ENCODE measurements at places on chromosomes 3 and 15.

DNA sequence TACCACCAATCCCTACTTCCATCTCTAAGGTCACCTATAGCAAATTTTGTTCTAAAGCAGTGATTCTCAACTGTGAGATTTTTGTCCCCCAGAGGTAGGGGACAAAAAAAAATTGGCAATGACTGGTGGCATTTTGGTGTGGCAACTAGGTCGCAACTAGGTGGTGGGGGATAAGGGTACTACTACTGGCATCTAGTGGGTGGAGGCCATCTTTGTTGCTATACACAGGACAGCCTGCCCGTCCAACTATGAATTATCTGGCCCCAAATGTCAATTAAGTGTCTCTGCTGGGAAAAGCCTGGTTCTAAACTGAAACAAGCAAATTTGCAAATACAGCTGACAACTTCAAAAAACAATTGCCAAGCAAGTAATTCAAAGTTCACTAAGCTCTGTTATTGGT is 1.4 kb downstream of the MTMR10 start:
- DNase-seq: no peak

GRCh38 chr3:127226946-127227842 is 34.3 kb downstream of the PRR23E start:
- DNase-seq: peak; percentile 1

GRCh38 chr3:24288496-24289236 is 206.0 kb downstream of the THRB start:
- DNase-seq: no peak

- DNase-seq: no peak
Observed at GRCh38 chr3:127442506-127442905, 148.0 kb downstream of the TPRA1 start.

GRCh38 chr3:173770796-173771573 is 373.4 kb downstream of the NLGN1 start:
- DNase-seq: no peak

DNA sequence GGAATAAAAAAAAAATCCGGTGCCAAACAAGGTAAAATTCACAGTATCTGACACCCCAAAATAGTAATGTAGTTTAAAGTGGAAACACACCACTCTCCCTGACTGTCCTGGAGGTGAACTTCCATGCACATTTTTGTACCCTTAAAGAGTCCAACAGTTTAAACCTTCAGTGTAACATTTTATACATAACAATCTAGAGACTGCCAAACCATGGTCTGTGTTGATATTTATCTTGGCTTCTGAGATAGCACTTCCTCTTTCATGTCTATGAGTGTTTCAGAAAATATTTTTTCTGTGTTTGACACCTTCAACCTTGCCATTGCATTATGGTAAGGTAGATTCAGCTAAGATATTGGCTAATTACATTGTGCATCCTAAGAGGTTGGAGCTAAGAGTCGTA is 13.9 kb downstream of the TMEM45A start:
- no peak for DNase-seq

DNA sequence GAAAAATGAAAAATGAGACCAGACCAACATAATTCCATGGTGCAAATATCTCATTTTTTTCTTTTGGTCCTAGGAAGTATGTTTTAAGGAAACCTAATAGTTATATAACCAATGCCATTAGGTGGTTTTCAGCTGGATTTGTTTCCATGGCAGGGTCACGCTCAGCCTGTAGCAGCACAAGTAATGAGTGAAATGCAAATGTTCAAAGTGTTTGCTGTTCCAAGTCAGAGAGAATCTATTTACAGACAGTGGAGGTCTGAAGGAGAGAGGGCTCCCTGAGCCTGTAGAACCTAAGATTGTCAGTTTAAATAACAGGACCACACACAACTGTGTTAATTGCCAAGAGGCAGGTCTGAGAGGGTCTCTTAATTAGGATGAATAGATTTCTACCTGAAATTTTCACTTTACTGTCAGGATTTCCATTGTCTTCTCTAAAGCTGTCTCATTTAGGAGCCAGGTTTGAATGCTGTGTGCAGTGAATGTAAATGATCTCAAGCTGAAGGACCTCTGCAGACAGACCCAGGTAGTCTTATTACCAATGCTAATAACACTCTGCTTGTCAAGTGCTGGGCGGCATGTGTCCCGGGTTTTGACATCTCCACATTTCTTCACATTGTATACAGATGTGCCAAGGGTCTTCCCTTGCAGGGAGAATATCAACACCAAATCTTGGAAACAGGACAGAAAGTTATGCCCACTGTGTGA is 317.3 kb upstream of the NECTIN3 start:
- DNase-seq: no peak

DNA sequence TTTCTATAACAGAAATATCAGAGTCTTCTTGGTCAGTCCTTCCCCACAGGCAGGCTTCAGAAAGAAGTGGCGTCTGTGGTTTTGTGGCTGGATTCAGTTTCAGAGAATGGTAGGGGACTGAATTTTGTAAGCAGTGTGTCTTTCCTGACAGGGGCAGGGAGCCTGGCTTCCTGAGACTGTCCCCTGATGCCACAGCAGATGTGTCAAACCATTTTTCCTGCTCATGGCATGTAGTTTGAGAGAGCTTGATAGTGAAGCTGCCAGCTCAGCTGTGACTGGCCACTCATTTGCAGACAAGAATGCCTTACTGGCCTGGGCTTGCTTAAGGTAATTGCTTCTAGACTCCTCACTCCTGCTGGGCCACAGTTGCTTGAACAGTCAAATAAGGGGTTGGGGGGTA is 26.4 kb downstream of the LARS2 start:
- no peak for DNase-seq

DNA sequence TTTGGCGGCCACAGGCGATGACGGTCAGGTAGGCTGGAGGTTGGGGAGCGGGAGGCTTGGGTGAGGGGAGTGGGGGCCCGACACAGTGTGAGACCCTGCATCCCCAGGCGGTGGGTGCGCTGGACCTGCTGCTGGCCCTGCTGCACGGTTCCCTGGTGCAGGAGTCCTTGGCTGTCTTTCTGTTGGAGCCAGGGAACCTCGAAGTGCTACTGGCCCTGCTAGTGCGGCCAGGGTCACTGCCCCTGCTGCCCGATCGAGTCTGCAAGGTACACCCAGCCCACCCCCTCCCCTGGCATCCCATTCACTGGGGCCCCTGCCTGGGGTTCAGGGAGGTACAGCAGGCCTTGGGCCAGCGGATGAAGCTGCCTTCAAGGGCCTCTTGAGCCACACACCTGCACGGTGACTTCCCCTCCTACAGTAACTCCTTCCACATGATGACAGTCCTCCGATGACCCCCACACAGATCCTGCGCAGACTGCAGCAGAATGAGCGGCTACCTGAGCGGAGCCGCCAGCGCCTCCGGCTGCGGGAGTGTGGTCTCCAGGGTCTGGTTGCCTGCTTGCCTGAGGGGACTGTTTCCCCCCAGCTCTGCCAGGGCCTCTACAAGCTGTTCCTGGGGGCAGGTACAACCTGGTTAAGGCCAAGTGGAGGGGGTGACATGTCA is 19.5 kb downstream of the NBEAL2 start:
- no peak for DNase-seq

DNA sequence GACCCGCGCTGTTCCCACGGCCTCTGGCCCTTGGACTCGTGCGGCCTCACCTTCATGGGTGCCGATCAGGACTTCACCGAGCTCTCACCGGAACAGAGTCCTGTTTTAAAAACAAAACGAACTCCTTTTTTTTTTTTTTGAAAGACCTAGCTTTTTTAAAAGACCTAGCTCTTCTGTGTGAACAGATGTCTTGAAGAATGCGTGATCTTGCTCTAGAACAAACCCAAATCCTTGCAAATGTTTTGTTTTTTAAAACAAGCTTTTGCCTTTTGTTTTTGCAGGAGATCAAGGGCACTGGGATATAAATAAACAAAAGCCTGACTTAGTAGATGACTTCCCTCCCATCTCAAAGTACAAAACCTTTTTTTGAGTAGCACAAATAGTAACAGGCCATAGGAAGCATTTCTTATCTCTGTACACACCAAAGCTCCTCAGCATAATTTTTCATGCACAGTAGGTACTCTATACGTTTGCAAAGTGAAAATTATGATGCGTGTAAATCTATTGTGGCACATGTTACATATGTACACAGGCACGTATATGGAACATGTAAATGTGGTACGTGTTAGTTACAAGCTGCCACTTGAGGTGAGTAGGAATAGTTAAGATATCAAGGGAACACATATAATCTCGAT is 1.1 kb upstream of the MSL2 start:
- no peak for DNase-seq

Measured in CD4-positive, alpha-beta T cell treated with Interleukin-4 for 4 hours (primary cell).